ENCODE measurements at places on chromosomes 4 and X.

- no peak for DNase-seq
Measured at GRCh38 chr4:48490012-48490679, at the start of gene ZAR1. TSS of gene ZAR1 (plus strand) at chr4:48490252. CDS start at chr4:48490292, 40 bp downstream.

DNA sequence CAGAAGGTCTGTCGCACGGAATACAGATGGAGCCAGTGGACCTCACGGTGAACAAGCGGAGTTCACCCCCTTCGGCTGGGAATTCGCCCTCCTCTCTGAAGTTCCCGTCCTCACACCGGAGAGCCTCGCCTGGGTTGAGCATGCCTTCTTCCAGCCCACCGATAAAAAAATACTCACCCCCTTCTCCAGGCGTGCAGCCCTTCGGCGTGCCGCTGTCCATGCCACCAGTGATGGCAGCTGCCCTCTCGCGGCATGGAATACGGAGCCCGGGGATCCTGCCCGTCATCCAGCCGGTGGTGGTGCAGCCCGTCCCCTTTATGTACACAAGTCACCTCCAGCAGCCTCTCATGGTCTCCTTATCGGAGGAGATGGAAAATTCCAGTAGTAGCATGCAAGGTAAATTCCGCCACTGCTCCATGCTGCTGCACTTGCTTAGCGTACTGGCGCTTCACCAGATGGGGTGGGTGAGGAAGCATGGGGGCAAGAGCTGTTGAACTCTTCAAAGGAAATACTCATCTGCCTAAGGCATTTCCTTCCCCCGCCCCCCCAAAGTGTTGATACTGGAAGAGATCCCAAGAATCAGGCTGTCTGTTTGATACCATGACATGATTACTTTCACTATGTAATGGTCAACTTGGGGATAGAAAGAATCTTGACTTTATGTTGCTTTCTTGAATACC is 24.8 kb downstream of the KLF3 start:
- DNase-seq = no peak

DNA sequence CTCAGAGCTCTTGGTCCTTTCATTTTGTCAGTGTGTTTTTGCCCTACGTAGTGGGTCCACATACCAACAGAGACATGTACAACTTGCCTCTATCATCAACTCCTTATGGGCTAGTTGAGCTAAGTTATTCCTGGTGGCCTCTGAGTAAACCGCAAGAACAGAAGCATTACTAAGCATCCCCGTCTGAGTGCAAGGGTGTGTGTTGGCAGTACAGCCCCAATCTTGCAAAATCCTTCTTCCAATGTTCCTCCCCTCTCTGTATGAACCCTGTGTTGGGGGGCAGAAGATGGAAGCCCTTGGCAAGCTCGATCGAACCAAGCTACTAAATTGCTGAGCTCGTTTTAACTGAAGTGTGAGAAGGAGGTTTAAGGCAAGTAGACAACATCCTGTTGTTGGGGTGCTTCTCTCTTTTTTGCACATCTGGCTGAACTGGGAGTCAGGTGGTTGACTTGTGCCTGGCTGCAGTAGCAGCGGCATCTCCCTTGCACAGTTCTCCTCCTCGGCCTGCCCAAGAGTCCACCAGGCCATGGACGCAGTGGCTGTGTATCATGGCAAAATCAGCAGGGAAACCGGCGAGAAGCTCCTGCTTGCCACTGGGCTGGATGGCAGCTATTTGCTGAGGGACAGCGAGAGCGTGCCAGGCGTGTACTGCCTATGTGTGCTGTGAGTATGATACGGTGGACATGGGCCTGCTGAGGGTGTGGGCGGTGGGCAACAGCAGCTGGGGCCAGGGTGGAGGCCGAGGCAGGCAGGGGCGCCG is at the start of gene SH2D1A:
SH2D1A (plus strand) TSS at position 447 of the 760 bp plus-strand sequence; CDS start at position 527, 80 bp downstream.
- DNase-seq = no peak

- no peak for DNase-seq
Measured at GRCh38 chr4:13484749-13485221, 645 bp upstream of the RAB28 start.

GRCh38 chr4:17968721-17969120 is 52.8 kb downstream of the LCORL start:
- no peak for DNase-seq

DNA sequence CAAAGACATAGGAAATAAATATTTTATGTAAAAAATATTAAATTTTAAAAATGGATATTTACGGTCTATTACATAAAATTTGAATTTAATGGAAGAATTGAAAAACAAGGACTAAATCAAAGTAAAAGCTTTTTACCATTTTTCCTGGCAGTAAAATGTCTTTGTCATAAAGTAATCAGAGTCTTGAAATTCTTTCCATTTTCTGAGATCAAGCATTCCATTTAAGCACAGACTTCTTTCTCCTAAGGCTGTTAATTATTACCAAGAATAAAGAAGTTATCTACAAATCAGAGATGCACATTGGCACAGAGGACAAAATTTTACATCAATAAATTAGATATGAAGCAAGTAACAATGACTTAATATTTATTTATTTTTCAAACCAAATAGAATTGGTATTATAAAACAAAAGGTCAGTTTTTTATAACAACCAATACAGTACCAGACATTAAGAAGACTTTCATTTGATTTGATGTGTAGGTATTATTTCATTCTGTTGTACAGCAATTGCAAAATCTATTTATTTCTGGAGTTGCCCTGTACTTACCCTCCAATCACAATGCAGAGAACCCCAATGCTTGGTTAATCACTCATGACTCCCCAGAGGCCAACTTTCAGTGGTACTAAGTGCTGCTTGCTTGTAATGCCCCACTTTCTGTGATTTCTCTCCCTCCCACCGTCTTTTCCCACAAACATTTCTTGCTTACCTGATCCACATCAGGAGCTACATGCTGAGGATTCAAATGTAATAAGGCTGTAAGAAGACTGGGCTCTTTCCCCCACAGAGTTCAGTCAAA is 254.6 kb downstream of the GASK1B start:
- DNase-seq = no peak

DNA sequence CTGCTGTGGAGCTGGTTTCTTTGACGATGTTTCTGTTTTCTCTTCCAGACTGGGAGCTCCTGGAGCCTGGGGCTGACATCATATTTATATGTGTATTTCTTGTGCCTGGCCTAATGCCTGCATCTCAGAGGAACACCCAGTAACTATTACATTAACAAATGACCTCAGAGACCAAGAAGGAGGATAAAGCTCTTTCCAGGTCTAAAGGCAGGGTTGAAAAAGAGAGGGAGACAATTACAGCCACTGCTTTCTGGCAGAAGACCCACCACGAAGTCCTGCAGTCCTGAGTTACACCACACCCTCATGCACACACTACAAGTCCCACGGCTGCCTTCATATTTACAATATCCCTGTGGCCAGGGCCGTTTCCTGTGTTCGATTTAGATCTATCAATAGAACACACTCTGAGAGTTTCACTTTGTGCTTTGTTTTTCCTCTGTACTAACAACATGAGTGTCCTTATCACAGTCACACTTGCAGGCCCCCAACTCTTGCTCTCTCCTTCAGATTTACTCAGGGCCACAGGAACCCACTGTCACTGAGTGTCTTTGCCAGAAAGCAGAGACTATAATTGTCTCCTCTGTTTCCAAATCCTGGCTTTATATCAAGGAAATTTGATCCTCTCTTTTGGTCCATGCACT is 535.5 kb downstream of the MID1IP1 start:
- no peak for DNase-seq

Measured in T-helper 17 cell (primary cell).